ENCODE measurements at places on chromosomes 7 and 10.

- no peak overlapping the region for H3K4me3 ChIP-seq
- no peak for DNase-seq
- H3K36me3 ChIP-seq, result no peaks in the 10 kb centered on the region
- H3K4me1 ChIP-seq, result no peaks in the 10 kb centered on the region
- no peak overlapping the region for H3K27ac ChIP-seq
- H3K27me3 ChIP-seq, result no peaks in the 10 kb centered on the region
Measured at GRCh38 chr7:28802450-28802849, 155.7 kb downstream of the TRIL start.

DNA sequence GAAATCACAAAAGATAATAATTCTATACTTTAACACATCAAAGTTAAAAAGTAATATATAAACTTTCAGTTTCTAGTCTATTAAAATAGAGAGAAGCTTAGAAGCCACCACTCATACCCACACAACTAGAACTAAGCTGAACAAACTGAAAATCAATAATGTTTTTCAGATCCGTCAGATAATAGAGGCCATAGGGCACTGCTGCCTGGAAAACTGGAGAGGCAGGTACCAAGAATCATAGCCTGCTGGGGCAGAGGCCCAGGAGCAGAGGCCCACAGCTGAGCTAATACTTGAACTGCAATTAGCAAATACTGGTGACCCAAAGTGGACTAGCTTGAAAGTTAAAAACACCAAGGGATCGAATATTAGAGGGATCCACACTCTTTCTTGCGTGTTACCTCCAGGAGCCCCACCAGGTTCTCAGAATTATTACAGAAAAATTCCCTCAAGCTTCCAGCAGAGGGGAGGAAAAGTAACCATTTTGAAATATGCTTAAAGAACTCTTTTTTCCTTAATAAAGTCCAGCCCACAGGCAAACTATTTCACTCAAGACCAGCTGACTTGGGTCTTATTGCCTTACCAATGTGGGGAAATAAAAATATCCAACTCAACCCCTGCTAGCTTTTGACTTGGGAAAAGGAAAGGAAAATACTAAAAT is 774.1 kb upstream of the IGFBP3 start:
- H3K4me3 ChIP-seq, result no peak overlapping the region
- H3K4me1 ChIP-seq, result no peaks in the 10 kb centered on the region

- no peak overlapping the region for H3K27ac ChIP-seq
- H3K36me3 ChIP-seq, result no peaks in the 10 kb centered on the region
- H3K4me1 ChIP-seq, result no peaks in the 10 kb centered on the region
- no peaks in the 10 kb centered on the region for H3K27me3 ChIP-seq
Measured at GRCh38 chr7:4110438-4110837, 571.7 kb upstream of the FOXK1 start.

DNA sequence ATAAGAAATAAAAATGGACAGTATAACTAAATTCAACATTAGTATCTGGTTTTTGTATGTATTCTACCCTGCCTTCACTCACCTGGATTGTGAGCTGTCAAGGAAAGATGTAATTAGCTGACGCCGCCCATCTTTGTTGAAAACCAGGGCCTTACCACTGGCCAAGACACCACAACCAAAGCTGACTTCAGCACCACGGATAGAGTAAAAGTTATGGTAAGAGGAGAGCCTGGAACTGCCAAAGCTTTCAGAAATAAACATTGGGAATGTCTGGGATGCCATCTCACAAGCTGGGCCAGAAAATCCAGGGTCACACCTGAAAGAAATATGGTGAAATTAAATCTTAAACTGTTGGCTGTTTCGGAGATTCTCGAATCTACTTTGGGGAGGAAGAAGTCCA is 190.1 kb upstream of the SLC26A5 start:
- H3K27me3 ChIP-seq, result peaks cover 2% of the 10 kb centered on the region
- H3K36me3 ChIP-seq, result no peaks in the 10 kb centered on the region
- DNase-seq, result no peak
- no peaks in the 10 kb centered on the region for H3K4me1 ChIP-seq

DNA sequence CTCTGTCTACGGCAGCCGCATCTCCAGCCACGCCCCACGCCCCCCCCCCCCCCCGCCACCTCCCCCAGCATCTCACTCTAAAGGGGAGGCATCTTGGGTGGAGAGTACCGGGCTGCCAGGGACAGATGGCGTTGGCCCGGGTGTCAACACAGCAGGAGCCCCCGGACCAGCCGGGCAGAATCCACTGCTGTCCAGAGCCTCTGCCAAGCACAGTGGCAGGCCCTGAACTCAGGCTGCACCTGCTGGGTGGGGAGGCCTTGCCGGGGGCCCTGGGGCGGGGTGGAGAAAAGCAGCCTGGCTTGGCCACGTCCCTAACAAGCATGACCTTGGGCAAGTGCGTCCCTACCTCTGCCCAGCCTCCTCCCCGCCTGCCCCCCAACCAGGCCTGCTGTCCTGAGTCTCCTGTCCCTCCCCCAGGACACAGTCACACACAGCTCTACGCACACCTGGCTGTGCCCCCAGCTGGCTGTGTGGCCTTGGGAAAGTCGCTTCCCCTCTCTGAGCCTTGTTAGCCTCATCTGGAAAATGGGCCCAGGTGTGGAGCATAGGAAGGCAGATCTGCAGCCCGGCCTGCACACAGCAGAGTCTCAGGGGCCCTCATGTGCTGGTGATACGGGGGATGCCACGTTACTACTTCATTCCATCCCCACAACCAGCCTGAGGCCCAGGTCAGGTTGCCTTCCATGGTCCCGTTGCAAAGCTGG is 45.2 kb downstream of the MICALL2 start:
- H3K4me3 ChIP-seq, result no peak overlapping the region
- no peaks in the 10 kb centered on the region for H3K36me3 ChIP-seq
- H3K27ac ChIP-seq, result no peak overlapping the region

- DNase-seq, result no peak
- peaks cover 69% of the 10 kb centered on the region for H3K27me3 ChIP-seq
- H3K27ac ChIP-seq, result no peak overlapping the region
- no peak overlapping the region for H3K4me3 ChIP-seq
Measured at GRCh38 chr10:86363184-86363832, 3.3 kb downstream of the GRID1 start.

DNA sequence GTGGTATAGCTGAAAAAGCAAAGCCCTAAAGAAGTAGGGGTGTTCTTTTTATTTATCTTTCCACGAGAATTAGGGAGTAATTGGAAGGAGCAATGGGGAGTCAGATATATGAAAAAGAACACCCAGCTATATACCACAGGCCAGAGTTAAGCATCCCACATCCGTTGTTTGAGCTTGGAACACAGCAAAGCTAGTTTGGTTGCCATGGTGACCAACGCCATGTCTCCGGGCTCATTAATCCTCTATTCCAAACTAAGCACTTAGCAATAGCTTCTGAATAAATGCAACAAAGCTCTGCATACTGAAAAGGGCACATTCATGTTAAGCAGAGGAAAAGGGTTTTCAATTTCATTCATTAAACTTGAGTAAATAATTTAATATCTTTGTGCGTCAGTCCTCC is 23.5 kb downstream of the ASB4 start:
- H3K4me1 ChIP-seq, result peaks cover 3% of the 10 kb centered on the region
- no peak overlapping the region for H3K27ac ChIP-seq
- DNase-seq, result peak; percentile 72
- H3K4me3 ChIP-seq, result no peak overlapping the region
- H3K36me3 ChIP-seq, result no peaks in the 10 kb centered on the region

DNA sequence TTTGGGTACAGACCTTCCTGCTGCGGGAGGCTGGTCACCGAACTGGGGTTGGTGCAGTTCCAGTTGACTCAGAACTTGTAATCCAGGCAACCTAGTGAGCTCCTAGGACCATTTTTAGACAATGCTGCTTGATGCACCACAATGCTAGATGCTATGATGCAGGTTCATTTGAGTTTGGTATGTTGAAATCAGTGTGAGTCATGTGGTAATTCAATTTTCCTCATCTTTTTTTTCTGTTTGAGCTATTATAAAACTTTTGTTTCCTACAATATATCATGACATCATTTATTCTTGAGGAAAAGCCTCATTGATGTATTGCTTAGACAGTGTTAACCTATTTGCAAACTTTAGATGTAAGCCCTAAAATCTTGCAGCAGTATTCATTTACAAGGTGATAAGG is 40.9 kb upstream of the MTPN start:
- H3K27me3 ChIP-seq, result peaks cover 12% of the 10 kb centered on the region
- no peak for DNase-seq
- no peak overlapping the region for H3K4me3 ChIP-seq
- H3K27ac ChIP-seq, result no peak overlapping the region
- H3K4me1 ChIP-seq, result no peaks in the 10 kb centered on the region

DNA sequence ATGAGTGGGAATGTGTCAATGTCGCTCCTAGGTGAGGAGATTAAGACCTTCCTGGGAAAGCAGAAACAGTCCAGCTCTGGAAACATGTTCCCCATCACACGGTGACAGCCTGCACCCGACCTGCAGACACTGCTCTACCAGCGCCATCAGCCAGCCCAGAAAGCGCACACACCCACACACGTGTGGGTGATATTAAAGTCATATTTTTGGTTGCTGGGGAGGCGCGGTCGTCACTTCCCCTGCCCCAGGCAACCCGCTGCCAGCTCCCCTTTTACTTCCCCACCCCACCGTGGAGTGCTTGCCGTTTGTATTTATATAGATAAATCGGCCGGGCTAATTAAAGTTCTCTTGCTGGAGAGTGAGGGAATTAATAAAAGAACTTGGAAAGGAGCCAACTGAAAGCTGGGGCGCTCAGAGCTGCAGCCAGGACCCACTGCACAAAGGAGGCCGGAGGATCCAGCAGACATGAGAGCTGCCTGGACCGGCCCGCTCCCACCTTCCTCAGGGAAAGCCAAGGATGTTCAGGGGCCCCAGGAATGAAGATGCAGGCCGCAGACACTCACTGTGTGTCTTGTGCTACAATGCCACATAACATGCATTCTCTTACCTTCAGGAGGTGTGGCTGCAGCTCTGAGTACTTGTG is 145.2 kb upstream of the UNC5B start:
- no peaks in the 10 kb centered on the region for H3K36me3 ChIP-seq
- no peak for DNase-seq

- H3K4me1 ChIP-seq, result no peaks in the 10 kb centered on the region
- DNase-seq, result no peak
- peaks cover 29% of the 10 kb centered on the region for H3K27me3 ChIP-seq
- no peak overlapping the region for H3K27ac ChIP-seq
- no peaks in the 10 kb centered on the region for H3K36me3 ChIP-seq
Measured at GRCh38 chr7:29854257-29854938, 48.1 kb downstream of the WIPF3 start.

GRCh38 chr7:138204285-138204981 is 128.2 kb downstream of the AKR1D1 start:
- no peaks in the 10 kb centered on the region for H3K4me1 ChIP-seq
- H3K27me3 ChIP-seq, result peaks cover 2% of the 10 kb centered on the region
- no peak overlapping the region for H3K4me3 ChIP-seq
- no peaks in the 10 kb centered on the region for H3K36me3 ChIP-seq

GRCh38 chr7:620056-620455 is 100.4 kb upstream of the PDGFA start:
- no peak for DNase-seq
- peak overlapping the region; percentile 100 for H3K27ac ChIP-seq
- no peaks in the 10 kb centered on the region for H3K27me3 ChIP-seq
- H3K4me1 ChIP-seq, result peaks cover 44% of the 10 kb centered on the region
- peaks cover 55% of the 10 kb centered on the region for H3K36me3 ChIP-seq

GRCh38 chr7:70703785-70704184 is 428.2 kb upstream of the GALNT17 start:
- no peak overlapping the region for H3K4me3 ChIP-seq
- H3K4me1 ChIP-seq, result no peaks in the 10 kb centered on the region
- no peaks in the 10 kb centered on the region for H3K36me3 ChIP-seq

GRCh38 chr7:133797818-133798520 is 329.2 kb upstream of the LRGUK start:
- H3K27ac ChIP-seq, result no peak overlapping the region
- H3K27me3 ChIP-seq, result no peaks in the 10 kb centered on the region
- no peak overlapping the region for H3K4me3 ChIP-seq

DNA sequence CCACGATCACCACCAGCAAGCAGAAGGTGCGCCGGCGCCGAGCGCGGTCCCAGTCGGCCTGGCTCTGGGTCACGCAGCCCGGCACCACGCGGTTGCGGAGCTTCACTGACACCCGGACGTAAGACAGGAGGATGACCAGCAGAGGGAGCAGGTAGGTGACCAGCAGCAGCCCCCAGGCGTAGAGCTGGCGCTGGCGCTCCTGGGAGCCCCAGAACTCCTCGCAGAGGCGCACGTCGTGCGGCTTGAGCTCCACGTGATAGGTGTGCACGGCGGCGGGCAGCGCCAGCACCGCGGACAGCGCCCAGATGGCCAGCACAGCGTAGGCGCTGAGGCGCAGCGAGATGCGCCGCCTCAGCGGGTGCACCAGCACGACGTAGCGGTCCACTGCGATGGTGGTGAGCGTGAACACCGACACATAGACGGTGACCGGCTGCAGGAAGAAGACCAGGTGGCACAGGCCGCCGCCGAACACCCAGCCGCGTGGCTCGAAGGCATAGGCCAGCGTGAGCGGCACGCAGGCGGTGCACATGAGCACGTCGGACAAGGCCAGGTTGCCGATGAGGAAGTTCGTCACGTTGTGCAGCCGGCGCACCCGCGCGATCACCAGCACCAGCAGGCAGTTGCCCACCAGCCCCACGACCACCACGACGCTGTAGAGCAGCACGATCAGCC is 920 bp downstream of the PRLHR start:
- peaks cover 60% of the 10 kb centered on the region for H3K27me3 ChIP-seq
- no peak overlapping the region for H3K27ac ChIP-seq

DNA sequence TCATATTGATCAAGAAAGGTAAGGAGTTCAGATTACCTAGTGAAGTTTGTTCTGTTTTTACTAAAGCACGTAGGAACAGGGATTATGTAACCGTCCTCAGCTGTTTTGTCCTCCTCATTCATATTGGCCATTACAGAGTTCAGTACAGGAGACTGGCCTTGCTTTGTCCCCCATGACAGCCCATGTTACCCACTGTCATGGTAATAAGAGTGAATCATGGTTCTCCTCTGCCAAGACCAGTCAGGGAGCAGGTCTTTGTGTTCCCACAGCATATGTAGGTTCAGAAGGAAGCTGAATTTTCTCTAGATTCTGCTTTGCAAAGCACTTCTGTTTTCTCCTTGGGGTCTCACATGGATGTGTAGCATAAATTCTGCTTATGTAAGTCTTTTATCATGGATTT is 106.2 kb upstream of the GPR141 start:
- no peaks in the 10 kb centered on the region for H3K36me3 ChIP-seq
- no peaks in the 10 kb centered on the region for H3K4me1 ChIP-seq
- DNase-seq, result no peak
- peaks cover 9% of the 10 kb centered on the region for H3K27me3 ChIP-seq
- no peak overlapping the region for H3K27ac ChIP-seq

GRCh38 chr10:38003026-38003425 is 7.4 kb upstream of the ZNF33A start:
- no peaks in the 10 kb centered on the region for H3K4me1 ChIP-seq
- H3K36me3 ChIP-seq, result no peaks in the 10 kb centered on the region
- H3K27ac ChIP-seq, result no peak overlapping the region
- DNase-seq, result no peak
- no peak overlapping the region for H3K4me3 ChIP-seq
- H3K27me3 ChIP-seq, result no peaks in the 10 kb centered on the region

DNA sequence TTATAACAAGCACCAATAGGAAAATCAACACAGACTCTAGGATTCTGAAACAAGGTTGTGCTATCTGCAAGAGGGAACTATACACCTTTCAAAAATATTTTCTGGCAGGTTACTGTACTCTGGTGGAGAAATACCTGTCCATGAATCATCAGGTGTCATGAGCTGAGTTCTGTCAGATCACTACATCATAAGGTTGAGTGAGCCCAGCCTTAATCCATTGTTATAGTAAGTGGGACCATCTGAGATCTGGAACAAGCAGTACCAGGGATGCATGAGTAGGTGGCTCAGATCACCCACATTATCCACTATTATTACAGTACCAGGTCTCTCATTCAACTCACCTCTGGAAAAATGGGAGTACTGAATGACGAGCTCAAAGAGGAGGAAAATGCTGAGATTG is 212.4 kb downstream of the DGKI start:
- H3K27me3 ChIP-seq, result peaks cover 11% of the 10 kb centered on the region
- H3K36me3 ChIP-seq, result no peaks in the 10 kb centered on the region
- no peak overlapping the region for H3K4me3 ChIP-seq
- no peaks in the 10 kb centered on the region for H3K4me1 ChIP-seq
- no peak for DNase-seq

All from activated CD8-positive, alpha-beta memory T cell treated with anti-CD3 and anti-CD28 coated beads, Interleukin-2, amount 10 ng/mL, durations not matched to agents 7 days and 5 days (primary cell).